ENCODE measurements at places on chromosomes 12 and 14. TPM values are rescaled to one million over a fixed set of nuclear protein-coding genes. Genes with fewer than 3 reads are reported as not detected.
A peak's percentile ranks its signal among the peaks of the same experiment; 100 is the strongest.

DNA sequence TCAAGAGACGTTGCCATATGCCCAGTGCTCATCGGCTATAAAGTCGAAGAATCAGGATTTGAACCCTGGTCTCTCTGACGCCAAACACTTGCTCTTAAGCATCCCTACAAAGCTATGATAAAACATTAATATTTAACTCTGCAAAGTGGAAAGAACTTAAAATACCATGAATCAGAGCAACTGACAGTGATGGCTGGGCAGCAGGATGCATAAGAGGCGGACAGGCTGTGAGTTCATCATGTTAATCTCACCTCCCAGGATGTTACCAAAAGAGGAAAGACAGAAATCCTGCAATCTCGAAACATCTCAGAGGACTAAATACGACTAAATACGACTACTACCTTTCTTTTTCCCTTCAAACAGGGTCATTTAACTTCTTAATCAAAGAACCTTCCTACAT is 5.8 kb downstream of the DICER1 start:
- no peak for DNase-seq

- DNase-seq: no peak
Measured at GRCh38 chr12:105590571-105590970, 260.1 kb downstream of the C12orf75 start.

DNA sequence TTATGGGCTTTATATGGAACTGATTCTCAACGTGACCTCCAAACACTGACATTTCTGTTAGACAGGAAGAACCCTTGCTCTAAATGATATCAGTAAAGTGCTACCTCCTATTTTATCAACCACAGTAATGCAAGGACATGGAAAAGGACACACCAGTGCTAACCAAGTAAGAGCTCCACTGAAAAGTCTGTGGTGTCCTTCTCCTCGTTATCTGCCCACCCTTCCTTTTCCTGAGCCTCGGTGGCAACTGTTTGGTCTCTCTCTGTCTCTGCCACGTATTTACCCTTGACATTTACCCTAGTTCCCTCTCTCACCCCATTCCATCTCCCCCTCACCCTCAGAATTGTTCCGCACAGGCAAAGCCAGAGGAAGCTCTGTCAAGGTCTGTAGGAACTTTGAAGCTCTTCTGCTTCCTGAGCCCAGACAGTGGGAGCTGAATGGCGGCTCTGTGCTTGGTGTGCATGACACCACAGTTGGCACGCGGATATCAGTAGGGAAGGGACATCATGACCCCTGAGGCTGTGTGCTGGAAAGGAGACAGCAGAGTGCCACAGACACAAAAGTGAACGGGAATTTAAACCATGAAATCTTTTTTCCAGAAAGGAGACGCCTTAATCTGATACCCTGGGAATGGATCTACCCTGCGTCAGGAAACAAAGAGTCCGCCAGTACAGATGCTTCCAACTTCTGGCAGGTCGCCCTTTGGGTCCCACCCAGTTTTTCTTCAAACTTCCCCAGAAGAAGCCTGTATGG is 50.8 kb downstream of the NTN4 start:
- DNase-seq: no peak

- DNase-seq: no peak
Measured at GRCh38 chr12:92899386-92900001, 29.6 kb downstream of the EEA1 start.

- DNase-seq: no peak
Measured at GRCh38 chr14:75553157-75553556, 25.3 kb upstream of the FLVCR2 start.

- no peak for DNase-seq
Measured at GRCh38 chr12:4438834-4439596, 6.6 kb downstream of the FGF6 start.

- peak; percentile 75 for DNase-seq
Measured at GRCh38 chr12:116594325-116595038, 35.3 kb downstream of the MAP1LC3B2 start.

DNA sequence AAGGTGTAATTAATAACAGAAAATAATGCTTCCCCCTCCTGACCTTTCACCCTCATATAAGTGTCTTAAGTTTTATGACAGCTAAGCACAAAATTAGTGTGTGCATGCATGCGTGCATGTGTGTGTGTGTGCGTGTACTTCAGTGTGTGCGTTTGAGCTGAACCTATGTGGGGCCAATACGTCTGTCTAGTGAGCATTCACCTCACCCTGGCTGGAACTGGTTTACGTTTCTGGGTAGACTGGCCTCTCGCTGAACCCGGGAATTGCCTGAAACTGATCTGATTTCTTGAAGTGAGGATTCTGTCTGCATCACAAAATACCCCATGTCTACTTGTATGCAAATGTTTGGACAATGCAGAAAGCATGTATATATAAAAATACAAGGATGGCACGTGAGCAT is 68.2 kb upstream of the TBX3 start:
- DNase-seq: no peak

GRCh38 chr12:86730233-86730632 is 474.0 kb upstream of the MGAT4C start:
- no peak for DNase-seq

DNA sequence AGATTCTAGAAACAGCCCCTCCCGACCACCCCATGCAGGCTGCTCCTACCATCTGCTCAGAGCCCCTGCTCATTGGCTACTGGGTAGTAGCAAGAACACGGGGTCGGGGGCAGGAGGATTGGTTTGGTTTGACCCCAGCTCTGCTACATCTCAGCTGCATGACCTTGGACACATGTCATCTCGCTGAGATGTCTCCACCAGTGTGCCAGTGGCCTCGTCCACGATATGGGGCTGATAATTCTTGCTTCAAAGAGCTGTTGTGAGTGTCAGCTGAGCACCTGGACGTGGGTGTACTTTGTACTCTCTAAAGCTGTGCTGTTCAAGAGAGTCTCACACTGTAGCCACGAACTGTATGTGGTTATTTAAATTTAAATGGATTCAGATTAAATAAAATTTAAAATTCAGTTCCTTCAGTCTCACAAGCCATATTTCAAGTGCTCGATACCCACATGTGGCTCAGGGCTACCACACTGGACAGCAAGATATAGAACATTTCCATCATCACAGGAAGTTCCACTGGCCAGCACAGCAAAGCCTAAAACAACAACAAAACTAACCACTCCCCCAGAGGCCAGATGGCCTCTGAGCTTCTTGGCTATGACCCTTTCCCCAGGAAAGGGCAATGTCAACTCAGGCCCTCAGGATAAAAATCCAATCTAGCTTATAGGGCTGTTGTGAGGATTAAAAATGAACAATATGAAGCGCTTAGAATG is 18.6 kb downstream of the LTBP2 start:
- DNase-seq: no peak

GRCh38 chr12:14621826-14622225 is 54.1 kb upstream of the PLBD1 start:
- DNase-seq: no peak

DNA sequence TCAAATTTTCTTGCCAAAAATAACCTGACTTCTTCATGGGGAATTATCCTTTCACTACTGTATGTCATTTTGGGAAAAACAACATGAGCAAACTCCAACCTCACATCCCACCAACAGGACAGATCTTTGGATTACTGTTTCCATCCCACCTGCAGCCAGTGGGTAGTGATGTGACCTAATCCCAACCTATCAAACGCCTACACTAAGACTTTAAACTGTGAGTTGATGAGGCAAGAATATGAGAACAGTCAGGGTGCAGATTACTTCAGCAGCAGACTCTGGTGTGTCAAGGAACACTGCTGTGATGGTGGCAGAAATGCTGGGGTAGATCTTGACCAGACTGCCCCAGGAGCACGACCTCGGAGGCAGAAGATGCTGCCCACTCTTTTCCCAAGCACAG is 293.2 kb downstream of the DUSP6 start:
- no peak for DNase-seq

DNA sequence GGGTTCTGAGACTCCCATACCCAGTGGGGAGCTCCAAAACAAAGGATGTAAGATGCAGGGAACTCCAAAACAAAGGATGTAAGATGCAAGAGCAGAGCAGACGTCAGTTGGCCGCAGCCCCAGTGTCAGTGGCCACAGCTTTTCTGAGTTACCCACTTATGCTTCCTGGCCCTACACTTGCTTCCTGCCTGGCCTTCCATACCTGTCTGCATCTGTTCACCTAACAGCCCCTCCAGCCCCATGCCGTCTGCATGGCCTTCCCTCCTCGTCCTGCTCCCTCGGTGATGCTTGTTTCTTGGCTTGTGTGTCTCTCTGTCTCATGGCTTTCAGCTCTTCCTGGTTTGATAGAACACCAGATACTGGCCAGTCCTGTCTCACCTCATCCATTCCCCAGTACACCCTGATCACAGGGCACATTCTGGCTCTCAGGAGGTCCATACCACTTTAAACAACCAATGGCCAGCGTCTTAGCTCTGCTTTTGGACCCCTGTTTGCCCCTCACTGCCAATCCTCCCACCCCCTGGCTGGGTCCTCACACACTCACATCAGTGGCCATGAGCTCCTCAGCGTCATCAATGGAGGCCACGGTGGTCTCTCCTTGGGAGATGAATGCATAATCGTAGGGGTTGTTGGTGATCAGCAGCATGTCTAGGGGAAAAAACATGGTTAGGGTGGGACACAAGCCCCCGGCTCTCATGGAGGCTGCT is 5.3 kb downstream of the MYH7 start:
- no peak for DNase-seq

GRCh38 chr12:102971227-102971626 is 13.8 kb downstream of the ASCL1 start:
- DNase-seq: no peak

- DNase-seq: no peak
Measured at GRCh38 chr14:52370406-52370935, 56.4 kb downstream of the PTGER2 start.

DNA sequence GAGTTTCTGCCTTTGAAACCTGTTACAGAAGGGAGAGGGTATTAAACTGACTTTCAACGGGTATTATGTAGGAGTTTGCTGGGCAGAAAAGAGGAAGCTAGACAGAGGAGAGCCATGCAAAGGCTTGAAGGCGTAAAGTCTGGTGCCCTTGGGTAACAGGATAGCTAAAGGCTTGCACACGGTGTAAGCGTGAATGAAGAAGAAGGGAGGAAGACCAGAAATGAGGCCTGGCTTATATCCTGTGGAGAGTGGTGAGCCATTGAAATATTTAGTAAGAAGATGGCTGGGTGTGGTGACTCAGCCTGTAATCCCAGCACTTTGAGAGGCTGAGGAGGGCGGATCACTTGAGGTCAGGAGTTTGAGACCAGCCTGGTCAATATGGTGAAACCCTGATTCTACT is 22.6 kb downstream of the SUDS3 start:
- DNase-seq: no peak

DNA sequence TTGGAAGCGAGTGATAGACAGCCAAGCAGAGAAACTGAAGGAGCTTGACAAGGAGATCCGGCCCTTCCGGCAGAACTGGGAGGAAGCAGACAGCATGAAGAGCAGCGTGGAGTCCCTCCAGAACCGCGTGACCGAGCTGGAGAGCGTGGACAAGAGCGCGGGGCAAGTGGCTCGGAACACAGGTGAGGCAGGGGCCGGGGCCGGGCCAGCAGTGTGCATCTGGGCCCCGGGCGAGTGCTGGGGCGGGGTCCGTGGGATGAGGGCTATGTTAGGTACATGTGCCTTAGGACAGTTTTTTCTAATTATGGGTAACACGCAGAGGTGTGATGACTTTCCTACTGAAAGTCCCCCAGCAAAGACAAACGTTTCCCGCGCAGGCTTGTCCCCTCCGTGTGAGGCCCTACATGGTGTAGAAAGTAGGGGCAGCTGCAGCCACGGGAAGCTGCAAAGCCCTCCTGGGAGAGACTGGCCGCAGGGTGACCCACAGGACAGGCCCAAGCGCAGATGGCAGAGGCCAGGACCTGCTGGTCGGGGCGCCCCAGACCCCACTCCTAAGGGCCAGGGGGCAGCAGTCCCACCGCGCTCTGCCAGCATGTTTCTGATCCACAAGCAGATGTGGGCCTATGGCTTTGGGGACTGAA is 19.1 kb upstream of the AMN start:
- no peak for DNase-seq

DNA sequence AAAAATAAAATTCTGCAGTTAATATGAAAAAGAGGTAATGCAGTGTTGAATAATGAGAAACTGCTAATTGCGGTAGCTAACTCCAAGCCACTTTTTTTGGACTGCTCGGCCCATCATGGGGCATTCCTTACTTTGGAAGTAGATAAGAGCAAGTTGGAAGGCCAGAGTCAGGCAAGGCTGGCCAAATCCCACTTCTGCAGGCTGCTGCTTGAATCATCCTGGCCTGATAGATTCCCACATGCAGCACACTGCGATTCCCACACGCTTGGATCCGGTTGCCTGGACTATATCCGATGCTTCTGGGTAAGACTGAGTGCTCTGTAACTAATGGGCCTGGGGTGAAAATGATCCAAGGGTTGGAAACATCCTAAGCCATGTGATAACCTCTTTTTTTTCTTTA is 10.6 kb downstream of the EIF2B2 start:
- DNase-seq: no peak

DNA sequence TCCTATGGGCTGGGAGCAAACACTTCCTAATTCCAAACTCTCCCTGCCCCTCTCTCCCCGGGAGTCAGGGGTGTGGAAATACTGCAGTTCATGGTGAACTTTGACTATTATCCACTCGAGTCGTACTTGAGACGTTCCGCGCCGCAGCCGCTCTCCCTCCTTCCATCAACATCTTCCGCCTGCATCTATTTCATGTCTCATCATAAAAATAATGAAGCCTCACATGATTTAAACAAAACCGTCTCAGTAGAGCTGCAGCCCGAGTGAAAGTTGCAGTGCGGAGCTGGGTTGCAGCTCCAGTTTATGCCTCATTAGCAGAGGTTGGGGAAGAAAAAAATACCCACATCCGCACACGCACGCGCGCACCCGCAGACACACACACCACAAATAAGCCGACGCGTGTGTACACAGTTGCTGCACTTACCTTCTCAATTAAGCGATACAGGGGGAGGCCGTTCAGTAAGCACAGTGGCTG is 283 bp downstream of the LMO3 start:
- DNase-seq: no peak

- no peak for DNase-seq
Measured at GRCh38 chr14:33471776-33472175, 479.1 kb downstream of the EGLN3 start.

- no peak for DNase-seq
Measured at GRCh38 chr14:58872061-58872460, 234.3 kb downstream of the DACT1 start.

DNA sequence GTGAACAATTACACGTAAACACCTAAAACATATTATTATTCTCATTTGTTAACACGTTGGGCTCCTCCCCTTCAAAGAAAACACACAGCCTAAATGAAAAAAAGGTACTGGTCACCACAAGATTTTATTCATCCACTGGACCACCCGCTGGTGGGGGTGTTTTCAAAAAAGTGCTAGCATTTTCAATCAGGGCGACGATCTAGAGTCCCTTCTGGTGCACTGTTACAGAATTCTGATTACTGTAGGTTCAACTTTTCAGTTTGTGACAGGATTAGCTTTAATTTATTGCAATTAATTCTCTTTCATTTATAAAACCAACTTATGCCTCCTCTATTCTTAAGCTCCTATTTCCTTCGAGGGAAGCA is 443 bp downstream of the MAGOHB start:
- peak; percentile 3 for DNase-seq

GYS2 gene
- total RNA-seq: 0.31 TPM

MYO1H gene
- total RNA-seq: not detected

GUCY2C gene
- not detected for total RNA-seq

MIP gene
- not detected for total RNA-seq

LPAR5 gene
- total RNA-seq: 16.6 TPM

PRR13 gene
- 217 TPM for total RNA-seq

TEX52 gene
- total RNA-seq: not detected

MYH6 gene
- not detected for total RNA-seq

TAS2R13 gene
- 1.5 TPM for total RNA-seq

ACSM4 gene
- total RNA-seq: not detected

PUS1 gene
- 56.9 TPM for total RNA-seq

CCT2 gene
- 156 TPM for total RNA-seq

ZNF84 gene
- total RNA-seq: 58.3 TPM

PLD4 gene
- total RNA-seq: 1.2 TPM

ST8SIA1 gene
- total RNA-seq: 1.6 TPM

CCDC198 gene
- total RNA-seq: not detected

TSPAN19 gene
- total RNA-seq: not detected

Measured in naive thymus-derived CD8-positive, alpha-beta T cell (primary cell).